Fibroblast of skin of left quadriceps (primary cell): ENCODE measurements at places on chromosomes 7 and 10.
A peak's percentile ranks its signal among the peaks of the same experiment; 100 is the strongest.

DNA sequence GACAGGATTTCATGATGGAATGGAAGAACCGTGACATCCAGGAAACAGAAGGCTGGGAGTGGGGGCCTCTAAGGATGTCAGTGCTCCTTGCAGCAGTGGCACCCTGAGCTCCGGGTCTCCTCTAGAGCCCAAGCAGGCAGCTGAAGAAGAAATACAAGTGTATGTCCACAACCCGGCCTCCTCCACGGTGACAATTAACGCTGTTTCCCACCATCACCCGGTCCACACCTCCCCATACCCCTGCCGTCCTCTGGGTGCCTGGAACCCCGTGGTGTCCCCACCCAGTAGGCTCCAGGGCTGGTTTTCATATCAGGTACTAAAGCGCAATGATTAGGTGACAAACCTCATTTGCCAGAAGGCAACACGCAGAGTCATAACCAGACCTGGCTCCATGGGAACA, 30.3 kb downstream of the GRID1 start:
- no peak for DNase-seq

- no peak for DNase-seq
Measured at GRCh38 chr7:122546496-122546895, 152.4 kb downstream of the RNF133 start.

- no peak for DNase-seq
Measured at GRCh38 chr10:72133517-72133916, 45.2 kb upstream of the SPOCK2 start.

- peak; percentile 2 for DNase-seq
Measured at GRCh38 chr7:95723583-95724180, 48.7 kb upstream of the DYNC1I1 start.

DNA sequence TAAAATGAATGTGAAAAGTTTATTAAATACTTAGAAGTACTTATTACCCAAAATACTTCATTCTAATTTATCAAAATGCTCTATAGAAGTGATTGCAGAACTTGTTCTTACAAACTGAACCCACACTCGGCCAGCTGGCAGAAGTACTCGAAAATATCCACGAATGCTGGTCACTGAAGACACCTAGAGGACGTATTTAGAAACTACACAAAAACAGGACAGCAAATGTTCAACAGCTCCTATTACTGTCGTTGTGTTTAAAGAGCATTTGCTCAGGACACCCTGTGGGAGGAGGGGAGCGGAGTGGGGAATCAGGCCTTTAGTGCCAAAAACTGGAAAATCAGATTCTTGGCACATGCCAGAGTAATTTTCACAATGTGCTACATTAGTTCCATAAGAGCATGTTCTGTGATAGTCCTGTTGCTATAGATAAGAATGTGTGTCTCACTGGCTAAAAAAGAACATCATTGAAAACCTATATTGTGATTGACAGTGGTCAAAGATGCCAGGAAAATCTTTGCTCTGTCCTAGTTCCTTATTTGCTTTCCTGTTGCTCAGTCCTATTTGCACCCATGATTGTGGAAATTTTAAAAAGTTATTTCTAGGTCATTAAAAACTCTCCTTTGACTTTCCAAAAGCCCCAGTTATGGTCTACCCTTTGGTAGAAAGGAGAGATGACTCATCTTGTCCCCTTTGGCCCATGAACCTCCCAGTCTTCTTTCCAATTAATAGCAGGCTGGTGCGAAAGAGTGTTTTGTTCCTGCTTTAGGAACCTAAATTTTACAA, 49.0 kb upstream of the NRBF2 start:
- peak; percentile 63 for DNase-seq

DNA sequence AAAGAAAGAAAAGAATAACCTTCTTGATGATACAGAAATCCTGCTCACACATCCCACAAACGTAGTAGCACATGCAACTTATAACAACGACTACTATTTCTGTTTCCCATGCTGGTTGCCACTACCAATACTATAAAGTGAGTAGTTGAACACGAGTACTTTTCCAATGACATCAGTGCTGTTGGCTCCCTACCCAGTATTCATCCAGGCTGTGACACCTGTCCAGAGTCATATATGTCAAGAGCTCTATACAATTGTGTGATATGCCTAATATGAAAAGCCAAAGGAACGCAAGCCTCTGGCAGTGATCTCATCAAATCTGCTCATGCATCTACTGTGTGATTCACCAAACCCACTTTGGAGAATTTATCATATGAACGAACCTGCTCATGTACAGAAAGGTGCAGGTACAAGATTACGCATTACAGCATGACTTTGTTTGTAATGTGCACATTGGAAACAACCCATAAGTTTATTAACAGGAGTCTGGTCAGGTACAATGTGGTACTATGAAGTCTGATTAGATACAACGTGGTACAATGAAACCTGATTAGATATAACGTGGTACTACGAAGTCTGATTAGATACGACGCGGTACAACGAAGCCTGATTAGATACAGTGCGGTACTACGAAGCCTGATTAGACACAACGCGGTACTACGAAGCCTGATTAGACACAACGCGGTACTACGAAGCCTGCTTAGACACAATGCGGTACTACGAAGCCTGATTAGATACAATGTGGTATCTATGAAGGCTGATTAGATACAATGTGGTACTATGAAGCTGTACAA, 5.8 kb upstream of the ITIH5 start:
- no peak for DNase-seq

DNA sequence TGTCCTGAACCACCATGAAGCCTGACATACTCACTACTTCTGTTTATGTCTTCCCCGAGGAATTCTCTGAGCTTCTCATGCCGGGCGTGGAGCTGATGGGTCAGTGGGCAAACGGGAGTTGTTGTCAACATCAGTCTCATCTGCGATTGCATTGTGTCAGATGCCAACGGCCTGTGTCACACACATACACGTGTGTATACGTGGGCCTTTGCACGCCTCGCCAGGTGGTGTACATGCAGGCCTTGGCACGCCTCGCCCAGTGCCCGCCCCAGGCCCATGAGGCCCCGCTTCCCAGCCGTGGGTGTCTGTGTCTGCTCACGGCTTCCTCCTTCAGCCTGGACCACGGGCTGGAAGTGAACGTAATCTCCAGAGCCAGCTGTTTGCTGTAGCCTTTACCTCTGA, 7.5 kb upstream of the CSGALNACT2 start:
- no peak for DNase-seq

DNA sequence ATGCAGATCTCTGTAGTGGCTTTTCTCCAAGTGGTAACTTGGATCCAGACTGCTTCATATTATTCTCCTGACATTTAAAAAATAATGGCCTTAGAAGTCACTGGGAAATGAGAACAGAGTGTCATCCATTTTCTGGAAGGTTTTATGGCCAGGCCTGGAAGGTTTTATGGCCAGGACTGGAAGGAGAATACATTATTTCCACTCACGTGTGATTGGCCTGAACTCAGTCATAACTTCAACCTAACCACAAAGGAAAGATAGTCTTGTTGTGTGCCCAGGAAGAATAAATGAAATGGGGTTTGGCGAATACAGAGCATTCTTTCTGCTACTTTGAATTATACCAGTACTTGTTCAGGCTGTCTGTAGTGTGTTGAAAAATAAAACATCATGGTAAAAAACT, 360.9 kb downstream of the GPAM start:
- no peak for DNase-seq

DNA sequence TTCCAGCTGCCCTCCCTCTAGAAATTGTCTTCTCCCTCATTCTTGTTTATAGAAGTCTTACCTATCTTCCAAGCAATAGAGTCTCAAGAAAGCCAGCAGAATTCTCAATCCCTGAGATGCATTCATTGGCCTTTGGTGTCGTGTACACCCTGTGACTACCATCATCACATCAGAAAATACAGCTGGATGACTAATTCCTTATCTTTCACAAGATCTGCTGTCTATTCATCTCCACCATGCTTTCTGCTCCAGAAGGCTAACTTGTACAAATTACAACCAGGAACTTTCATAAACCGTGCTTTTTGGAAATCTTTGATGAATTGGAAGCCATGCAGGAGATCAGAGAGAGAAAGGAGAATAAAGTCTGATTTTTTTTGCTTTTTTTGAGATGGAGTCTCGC, 1062.9 kb upstream of the GHITM start:
- no peak for DNase-seq

DNA sequence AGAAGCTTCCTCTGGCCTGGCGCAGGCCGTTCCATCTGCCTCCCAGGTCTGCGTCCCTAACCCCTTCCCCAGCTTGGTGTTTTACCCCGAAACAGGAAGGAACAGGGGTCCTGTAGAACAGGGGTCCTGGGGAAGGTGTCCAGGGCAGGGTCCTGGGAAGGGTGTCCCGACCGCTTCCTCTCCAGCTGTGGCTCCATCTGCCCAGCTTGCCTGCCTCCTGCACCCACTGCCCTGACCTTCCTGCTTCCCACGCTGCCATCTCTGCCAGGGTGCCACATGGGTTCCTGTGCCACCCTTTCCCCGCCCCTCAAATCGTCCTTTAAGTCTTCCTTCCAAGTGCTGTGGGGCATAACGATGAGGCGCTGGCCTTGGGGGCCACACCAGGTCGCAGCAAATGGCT, 32.4 kb downstream of the WDR86 start:
- no peak for DNase-seq

- DNase-seq: no peak
Measured at GRCh38 chr10:104735036-104735756, 94.1 kb downstream of the SORCS3 start.

GRCh38 chr7:17411922-17412321, 113.5 kb downstream of the AHR start:
- no peak for DNase-seq

- no peak for DNase-seq
Measured at GRCh38 chr10:71059054-71059818, 153.1 kb upstream of the UNC5B start.

GRCh38 chr7:100599911-100600729, 2.0 kb upstream of the PCOLCE start:
- no peak for DNase-seq

GRCh38 chr10:34171957-34172527, 643.1 kb downstream of the PARD3 start:
- peak; percentile 97 for DNase-seq

DNA sequence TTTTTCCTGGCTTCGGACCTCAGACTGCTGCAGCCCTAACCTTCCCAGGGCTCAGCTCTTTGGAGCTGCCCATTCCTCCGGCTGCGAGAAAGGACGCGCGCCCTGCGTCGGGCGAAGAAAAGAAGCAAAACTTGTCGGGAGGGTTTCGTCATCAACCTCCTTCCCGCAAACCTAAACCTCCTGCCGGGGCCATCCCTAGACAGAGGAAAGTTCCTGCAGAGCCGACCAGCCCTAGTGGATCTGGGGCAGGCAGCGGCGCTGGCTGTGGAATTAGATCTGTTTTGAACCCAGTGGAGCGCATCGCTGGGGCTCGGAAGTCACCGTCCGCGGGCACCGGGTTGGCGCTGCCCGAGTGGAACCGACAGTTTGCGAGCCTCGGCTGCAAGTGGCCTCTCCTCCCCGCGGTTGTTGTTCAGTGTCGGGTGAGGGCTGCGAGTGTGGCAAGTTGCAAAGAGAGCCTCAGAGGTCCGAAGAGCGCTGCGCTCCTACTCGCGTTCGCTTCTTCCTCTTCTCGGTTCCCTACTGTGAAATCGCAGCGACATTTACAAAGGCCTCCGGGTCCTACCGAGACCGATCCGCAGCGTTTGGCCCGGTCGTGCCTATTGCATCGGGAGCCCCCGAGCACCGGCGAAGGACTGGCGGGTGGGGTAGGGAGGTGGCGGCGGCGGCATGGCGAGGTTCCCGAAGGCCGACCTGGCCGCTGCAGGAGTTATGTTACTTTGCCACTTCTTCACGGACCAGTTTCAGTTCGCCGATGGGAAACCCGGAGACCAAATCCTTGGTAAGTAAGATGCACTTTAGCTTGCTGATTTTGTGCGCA, at the start of gene PLXDC2:
Gene PLXDC2, plus strand, starts transcription at position 22 of the 820 bp plus-strand sequence.
- DNase-seq: no peak

- DNase-seq: no peak
Measured at GRCh38 chr7:73779517-73779916, 9.4 kb upstream of the CLDN3 start.

DNA sequence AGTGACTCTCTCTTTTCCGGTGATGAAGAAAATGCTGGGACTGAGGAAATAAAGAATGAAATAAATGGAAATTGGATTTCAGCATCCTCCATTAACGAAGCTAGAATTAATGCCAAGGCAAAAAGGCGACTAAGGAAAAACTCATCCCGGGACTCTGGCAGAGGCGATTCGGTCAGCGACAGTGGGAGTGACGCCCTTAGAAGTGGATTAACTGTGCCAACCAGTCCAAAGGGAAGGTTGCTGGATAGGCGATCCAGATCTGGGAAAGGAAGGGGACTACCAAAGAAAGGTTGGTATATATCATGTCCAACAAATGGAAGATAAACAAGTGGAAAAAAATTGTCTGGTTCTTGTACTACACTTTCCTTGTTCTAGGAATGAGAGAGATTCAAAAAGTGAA, 9.5 kb downstream of the PDCD4 start:
- no peak for DNase-seq

DNA sequence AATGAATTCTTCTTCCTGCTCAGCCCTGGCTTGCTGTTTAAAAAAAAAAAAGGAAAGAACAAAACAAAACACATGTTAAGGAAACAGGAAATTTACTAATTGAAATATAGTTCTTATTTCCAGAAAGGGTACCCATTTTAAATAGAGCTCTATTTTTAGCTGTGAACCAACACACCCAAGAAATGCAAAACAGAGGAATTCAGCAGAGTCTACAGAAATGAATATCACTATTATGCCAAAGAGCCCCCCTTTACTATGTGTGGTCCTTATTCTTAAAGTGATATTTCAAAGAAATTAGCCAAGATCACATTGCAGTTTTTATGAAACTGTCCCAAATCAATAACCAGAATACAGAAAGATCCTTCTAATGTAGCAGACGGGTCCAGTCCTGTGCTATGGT, 53.7 kb downstream of the CCDC6 start:
- no peak for DNase-seq

- DNase-seq: no peak
Measured at GRCh38 chr7:116950889-116951351, 2.4 kb upstream of the ST7 start.

DNA sequence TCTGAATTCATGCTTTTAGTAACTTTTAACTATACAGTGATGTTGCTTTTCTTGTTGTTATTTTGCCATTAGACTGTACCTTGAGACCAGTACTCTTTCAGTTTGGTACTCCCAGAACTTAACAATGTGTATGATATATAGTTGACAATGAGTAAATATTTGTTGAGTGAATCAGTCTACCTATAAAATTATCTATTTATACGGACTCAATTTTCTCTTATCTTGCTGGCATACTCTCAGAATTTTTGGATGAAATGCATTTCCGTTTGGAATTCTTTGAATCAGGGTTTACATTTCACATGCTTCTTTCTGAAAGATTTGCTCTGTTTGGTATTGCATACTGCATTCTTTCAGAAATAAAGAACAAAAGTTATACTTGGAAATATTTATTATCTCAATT, 47.8 kb upstream of the LRRC17 start:
- no peak for DNase-seq
